ENCODE measurements at places on chromosomes 1 and 21. TPM values are rescaled to one million over a fixed set of nuclear protein-coding genes. Genes with fewer than 3 reads are reported as not detected.

PDE9A gene
- total RNA-seq: 1.8 TPM

DNA sequence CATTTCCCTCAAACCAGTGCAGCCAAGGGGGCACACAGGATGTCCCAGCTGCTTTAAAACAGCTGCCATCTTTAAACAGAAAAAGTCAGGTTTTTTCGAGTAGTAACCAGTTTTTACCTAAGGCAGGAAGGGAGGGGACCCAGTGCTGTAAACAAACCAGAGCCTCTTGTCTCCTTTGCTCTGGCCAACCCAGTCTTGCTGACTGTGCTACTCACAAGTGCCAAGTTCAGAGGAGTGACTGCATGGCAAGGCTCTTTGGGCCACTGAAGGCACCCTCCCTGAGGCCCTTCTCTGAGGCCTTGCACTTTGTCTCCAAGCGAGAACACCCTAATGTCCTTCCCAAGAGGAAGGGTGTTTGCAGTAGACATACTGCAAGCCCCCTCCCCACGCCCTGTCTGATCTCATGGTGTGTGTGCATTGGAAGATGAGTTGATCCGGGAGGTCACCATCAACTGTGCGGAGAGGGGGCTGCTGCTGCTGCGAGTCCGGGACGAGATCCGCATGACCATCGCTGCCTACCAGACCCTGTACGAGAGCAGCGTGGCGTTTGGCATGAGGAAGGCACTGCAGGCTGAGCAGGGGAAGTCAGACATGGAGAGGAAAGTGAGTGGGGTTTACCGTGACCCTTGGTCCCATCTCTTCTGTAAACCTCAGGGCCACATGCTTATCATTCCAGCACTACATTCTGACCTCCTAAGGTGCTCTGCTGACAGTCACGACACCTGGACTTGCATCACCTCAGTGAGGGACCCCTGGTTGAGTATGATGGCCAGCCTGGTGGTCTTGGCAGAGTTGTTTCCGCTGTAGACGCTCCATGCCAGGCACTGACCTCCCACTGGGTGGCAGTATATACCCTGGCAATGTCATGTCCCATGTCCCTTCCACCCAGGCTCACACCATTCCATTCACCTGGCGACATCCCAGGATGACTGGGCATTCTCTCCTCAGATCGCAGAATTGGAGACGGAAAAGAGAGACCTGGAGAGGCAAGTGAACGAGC lies 4.7 kb downstream of the DNALI1 start:
- peak; percentile 31 for DNase-seq

GRCh38 chr1:56532350-56532683 lies 47.0 kb downstream of the PLPP3 start:
- DNase-seq: no peak

DNA sequence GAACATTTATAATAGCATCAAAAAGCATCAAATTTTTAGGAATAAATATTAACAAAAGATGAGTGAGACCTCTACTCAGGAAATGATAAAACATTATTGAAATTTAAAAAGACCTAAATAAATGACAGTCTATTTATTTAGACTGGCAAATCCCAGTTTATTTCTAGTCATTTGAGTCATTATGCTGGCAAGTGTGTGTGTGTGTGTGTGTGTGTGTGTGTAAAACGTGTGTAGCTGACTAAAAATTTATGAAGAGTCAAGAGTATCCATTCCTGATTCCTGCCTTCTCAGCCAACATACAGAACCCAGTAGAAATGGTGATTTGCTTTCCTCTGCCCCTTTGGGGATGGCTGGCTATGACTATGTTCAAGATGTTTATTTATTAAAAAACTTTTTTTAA lies 46.2 kb downstream of the OSBPL9 start:
- no peak for DNase-seq

KCNJ15 gene
- 1.5 TPM for total RNA-seq

ZBTB40 gene
- 12.4 TPM for total RNA-seq

DNA sequence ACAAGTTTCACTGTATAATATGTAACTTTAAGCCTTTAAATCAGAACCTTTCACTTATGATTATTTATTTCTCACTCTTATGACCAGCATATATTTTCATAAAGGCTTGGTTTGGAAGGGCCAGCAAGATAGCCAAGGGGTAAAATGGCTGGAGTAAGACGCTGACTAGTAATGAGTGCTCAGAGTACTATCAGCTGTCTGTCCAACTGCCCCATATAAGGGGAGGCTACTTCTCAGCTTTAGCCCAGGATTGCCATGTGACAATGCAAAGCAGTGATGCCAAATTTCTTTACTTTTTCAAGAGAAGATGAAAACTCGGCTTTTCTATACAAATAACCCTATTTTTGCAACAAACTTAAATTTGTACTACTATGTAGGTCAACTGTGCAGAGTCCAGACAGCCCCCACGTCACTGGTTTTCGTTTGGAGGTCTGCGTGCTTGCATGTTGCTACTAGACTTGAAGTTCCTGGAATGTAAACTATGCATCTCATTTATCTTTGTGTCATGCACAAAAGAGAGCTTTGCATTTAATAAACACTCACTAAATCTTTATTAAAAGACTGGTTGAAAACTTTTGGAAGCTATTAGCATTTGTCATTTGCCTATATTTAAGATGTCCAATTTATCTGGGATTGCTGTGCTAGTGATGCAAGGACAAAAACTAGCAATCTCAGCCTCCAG lies 110.4 kb downstream of the TNFSF18 start:
- peak; percentile 95 for DNase-seq
